ENCODE measurements at places on chromosomes 7 and 10.

- no peak for DNase-seq
These were observed 117.2 kb upstream of the KLF6 start for GRCh38 chr10:3902054-3902808.

DNA sequence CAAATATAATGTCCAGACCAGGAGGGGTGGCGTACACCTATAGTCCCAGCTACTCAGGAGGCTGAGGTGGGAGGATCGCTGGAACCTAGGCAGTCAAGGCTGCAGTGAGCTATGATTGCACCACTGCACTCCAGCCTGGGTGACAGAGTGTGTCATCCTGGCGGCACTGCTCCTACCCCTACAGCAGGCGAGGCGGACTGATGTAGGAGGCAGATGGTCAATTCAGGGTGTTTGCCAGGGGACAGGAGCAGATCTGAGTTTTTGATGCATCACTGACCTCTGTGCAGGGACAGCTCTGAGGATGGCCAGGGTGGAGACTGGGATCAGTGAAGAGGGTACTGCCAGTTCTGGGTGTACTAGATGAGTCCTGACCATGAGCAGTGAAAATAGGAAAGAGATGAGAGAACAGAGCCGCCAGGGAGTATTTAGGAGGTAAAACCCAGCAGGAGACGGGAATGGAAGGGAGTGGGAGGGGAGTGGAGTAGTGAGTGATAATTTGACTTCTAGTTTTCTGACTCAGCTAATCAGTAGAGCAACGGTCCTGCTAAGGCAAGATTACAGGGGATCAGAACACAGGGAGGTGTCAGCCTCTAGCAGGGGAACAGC is 75.3 kb downstream of the HIP1 start:
- no peak for DNase-seq

DNA sequence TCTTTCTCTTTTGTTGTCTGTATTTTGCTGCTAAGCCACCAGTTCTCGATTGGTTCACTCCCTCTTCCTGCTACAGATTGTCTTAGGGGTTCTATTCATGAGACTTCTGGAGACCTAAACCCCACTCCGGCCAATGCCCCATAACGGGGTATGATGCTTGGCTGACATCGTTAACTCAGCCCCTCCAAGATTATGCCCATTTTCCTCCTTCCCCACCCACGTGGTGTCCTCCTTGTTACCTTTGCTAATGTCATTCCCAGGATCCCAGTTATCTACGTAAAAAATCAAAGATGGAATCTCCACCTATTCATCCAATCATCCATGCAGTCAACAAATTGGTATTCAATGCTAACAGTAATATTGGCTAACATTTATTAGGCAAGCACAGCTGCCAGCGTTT is 228.3 kb downstream of the CAMK1D start:
- DNase-seq: no peak

DNA sequence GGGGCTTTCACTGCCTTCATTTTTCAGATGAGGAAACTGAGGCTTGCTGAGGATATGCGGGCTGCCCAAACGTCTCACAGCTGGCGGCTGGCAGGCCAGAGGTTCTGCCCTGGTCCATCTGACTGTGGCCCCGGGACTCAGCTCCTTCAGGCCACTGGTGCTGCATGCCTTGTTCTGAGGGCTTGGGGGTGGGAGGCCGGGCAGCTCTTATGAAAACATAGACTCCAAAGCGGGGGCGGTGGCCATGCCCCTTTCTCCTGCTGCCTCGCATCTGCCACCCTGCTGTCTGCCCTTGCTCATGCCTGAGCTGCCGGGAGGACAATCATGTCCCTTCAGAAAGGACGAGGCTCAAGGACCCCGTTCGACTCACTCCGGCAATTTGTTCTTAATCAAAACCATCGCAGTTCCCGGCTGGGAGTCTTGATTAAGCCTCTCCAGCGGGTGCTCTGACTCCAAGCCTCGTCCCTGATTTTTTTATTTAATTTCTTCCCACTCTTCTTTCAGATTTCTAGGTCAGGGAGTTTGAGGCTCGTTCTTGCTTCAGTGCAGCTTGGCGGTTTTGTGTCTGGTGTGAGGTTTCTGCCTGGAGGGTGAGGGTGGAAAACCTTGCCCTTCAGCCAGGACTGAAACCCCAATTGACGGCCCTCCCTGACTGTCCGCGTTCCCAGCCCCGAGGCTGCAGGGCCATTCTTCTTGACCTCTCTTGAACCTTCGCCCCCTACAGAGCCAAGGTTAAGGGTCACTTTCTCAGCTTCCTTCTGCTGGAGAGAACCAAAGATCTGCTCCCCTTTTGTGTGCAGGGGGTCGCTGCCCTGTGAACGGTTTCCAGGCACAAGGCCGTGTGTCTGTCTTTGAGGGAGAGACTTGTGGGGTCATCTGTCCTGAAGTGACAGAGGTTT is 120.8 kb downstream of the DNAJB6 start:
- no peak for DNase-seq

DNA sequence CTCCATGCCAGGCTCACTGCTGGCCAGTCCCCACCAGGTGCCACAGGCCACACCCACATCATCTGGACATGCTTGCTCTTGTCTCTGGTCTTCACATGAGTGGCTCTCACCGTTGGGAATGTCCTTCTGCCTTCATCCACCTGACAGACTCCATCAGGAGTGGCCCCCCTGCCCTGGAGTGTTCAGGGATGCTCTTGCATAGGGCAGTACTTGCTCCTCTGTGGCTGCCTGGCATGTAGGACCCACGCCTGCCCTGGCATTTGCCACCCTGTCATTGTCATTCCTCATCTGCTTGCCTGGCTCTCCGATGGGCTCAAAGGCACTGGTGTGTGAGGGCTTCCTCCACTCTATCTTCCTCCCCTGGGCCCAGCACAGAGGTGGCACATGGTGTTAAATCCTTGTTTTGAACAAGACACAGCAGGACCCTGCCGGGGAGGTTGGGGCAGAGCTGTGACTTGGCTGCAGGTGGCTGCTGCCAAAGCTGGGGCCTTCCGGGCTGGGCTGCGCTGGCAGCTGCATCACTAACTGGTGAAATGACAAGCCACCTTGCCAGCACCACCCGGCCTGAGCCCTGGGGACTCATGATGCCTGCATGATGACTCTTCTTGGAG is 1.8 kb downstream of the SH2D4B start:
- no peak for DNase-seq

DNA sequence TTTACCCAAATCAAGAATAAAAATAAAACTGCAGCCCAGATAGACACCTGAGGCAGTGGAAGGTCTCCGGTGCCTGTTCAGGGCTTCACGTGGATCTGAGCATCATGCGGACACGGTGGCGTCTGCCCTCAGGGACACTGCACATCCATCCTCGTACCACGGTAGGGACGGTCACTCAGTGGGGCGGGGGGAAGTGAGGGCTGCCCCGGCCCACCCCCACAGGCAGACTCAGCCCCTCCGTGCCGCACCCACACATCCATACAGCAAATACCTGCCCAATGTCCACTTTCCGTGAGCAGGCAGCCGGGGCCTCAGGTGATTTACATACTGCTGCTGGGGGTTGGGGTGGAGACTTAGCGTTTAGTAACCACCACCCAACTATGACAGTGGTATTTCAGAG is 207.8 kb downstream of the DIP2C start:
- DNase-seq: no peak

DNA sequence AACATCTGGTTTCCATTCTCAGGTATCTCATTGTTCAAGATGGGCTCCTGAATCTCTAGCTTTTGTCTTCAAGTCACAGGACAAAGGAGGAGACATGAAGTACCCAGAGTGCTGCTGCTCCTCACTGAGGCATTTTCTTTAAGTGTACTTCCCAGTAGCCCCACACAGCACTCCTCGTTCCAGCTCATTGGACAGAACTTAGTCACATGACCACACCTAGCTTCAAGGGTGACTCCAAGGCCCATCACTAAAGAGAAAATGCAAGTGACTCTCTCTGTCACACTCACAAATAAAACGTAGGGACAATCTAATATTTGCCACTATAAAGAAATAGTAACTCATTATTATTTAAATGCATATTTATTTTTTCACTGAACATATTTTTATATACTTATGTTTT is 58.3 kb upstream of the NEUROD6 start:
- no peak for DNase-seq

DNA sequence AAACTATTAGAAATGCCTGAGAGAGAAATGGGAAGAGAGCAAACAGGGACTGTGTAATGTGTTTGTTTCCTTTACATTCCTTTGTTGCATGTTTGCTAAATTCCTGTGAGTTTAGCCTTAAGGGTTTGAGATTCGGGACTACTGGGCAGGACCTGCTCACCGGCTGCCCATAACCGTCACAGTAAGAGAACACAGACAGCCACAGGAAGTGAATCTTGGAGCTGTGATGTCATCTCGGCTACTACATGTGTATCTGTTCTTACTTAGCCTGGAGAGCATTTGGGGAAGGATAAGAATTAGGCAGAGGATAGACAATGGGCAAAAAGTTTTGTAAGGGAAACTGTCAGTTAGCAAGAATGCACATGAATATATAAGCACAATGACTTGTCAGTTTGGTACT is 485.1 kb upstream of the KLF6 start:
- no peak for DNase-seq

GRCh38 chr7:120856621-120857352 is 1.2 kb downstream of the TSPAN12 start:
- DNase-seq: no peak

GRCh38 chr10:50407076-50407801 is 155.9 kb upstream of the ASAH2 start:
- no peak for DNase-seq

GRCh38 chr10:132644527-132645246 is 107.1 kb downstream of the INPP5A start:
- DNase-seq: no peak

- DNase-seq: no peak
These were observed 683.1 kb upstream of the POM121L12 start for GRCh38 chr7:52352013-52352981.

GRCh38 chr10:96254976-96255375 is 16.4 kb downstream of the BLNK start:
- DNase-seq: no peak

- no peak for DNase-seq
These were observed 48.4 kb upstream of the SEMA3C start for GRCh38 chr7:80967071-80967916.

Measured in stimulated activated CD4-positive, alpha-beta T cell treated with anti-CD3 and anti-CD28 coated beads, Interleukin-15, amount 100 ng/mL, for 1 hour (primary cell).